Transverse colon (tissue), 4 donors: ENCODE measurements at places on chromosomes 2 and 18. TPM values are rescaled to one million over a fixed set of nuclear protein-coding genes. Genes with fewer than 3 reads are reported as not detected.

The POTEI gene
- not detected for total RNA-seq

GRCh38 chr2:101052147-101052546 lies 50.1 kb downstream of the RPL31 start:
- DNase-seq = no peak

GRCh38 chr2:182360663-182361260 lies 66.1 kb downstream of the PDE1A start:
- no peak for DNase-seq

- no peak for DNase-seq
Observed at GRCh38 chr2:236861944-236862343, 223.7 kb upstream of the COPS8 start.

DNA sequence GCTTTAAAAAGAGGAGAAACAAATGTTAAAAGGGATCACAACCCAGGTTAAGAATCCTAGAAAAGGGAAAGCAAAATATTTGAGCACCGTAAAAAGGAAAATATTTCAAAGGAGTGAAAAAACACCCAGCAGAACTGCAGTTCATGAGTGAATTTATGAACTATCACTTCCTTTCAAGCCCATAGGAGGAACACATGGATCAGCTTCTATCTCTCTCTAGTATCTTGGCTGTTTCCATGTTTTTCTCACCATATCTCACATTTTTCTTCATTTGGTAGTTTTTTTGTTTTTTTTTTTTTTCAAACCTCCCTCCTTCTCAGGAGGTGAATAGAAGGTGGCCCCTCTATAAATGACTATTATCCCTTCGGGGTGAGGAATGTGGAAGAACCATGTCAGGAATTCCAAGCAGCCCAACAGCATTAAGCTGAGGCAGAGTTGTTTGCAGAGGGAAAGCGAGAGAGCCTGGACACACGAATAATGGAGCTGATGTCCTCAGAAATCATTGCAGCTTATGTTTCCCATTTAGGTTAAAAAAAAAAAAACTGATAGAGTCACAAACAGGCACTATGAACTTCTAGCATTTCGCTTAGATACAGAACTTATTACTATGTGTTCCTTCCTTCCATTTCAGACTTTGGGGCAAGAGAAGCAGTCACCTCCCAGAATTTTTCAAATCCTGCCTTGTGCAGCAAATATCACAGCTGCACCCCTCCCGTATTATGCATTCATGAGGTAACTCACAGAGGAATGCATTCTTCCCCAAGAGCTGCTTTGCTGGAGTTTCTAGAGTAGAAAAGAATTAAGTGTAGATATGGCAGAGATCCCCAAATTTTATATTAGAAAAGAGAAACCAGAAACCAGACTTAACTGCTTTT lies 315.6 kb downstream of the IRS1 start:
- DNase-seq = no peak

DNA sequence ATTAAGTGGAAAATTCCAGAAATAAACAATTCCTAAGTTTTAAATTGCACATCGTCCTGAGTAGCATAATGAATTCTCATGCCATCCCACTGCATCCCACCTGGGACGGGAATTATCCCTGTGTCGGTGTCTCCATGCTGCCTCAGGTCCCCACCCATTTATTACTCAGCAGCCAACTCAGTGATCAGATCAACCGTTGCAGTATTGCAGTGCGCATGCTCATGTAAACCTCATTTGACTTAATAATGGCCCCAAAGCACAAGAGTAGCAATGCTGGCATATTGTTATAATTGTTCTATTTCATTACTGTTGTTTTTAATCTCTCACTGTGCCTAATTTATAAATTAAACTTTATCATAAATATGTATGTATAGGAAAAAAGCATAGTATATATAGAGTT lies 214.4 kb downstream of the METTL4 start:
- no peak for DNase-seq

DNA sequence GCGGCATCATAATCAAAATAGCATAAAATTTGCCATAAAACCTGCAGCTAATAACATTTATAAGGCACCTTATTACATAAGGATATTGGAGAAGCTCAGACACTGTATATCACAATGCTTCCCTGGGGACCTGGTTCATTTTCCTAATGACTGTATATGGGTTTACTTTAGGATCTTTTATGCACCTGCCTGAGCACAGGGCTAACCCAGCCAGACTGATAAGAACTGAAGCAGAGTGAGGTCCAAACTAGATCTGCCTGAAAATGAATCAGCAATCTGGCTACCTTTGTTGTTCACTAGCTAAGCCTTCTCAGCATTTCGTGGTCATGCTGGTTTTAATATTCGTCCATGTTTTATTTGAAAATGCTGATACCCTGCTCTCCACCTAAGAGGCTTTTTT lies 1922.3 kb upstream of the CELF4 start:
- DNase-seq = no peak

DNA sequence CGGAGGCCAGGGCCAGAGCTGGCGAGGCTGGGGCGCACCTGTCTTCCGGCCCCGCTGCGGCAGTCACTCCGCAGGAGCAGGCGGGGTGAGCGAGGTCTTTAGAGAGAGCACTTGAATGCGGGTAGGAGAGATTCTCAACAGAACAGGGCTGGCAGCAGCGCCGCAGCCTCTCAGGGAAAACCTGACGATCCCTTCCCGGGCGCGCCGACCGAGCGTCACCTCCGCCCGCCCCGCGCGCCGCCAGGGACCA lies 526 bp downstream of the PRKRA start:
- peak; percentile 84 for DNase-seq

The CRYGC gene
- total RNA-seq = not detected

The IHH gene
- 67.4 TPM for total RNA-seq

DNA sequence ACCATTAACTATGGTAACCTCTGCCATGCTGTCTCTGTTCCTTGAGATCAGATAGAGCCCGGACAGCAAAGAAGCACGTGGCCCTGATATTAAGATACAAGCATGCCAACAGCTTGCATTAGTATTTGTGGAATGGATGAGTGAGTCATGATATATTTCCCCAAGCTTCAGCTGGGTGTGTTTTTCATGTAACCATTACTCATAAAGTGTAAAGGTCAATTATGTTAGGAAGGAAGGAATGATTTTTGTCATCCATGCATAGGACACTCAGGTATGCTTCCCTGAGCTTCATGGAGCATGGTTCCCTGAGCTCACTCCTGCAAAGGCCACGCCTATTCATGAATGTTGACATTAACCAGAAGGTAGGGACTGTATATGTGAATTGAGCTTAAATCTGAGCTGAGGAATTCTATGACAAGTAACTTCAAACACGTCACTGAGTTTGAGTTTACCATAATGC lies 74.6 kb downstream of the ARL4C start:
- DNase-seq = peak; percentile 31

The MLPH gene
- 84.8 TPM for total RNA-seq

The NEB gene
- total RNA-seq = 0.60 TPM

The ZNF396 gene
- not detected for total RNA-seq

DNA sequence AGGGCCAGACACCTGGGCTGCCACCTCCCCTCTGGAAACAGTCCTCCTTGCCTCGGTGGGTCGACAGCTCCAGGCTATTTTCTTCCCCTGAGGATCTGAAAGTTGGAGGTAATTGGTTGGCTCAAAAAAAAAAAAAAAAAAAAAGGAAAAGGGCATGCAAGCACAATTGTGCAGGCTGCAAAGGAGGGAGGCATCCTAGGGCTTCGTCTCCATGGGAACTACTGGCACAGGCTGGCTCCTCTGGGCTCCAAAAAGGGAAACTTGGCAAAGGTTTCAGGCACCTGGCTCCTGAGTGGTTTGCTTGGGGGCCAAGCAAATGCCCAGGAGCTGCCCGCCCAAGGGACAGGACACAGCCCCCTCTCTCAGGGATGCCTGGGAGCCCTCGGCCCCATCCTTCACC lies 1.1 kb upstream of the KCNIP3 start:
- DNase-seq = no peak
